NCI-H1417 (cell line): ENCODE measurements at places on chromosomes 3 and 15.

DNA sequence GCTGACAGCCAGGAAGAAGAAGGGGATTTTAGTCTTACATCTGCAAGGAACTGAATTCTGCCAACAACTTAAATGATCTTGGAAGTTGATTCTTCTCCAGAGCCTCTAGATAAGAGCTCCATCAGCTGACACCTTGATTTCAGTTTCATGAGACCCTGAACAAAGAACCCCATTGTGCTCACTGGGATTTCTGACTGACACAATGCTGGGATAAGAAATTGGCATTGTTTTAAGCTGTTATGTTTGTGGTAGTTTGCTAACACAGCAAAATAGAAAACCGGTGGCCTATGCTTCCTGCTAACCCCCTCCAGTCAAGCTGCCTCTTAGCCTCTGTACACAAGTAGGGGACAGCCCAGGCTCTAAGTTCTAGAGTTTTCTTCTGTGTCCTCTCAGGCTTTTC, 36.2 kb downstream of the MASP1 start:
- DNase-seq = no peak

DNA sequence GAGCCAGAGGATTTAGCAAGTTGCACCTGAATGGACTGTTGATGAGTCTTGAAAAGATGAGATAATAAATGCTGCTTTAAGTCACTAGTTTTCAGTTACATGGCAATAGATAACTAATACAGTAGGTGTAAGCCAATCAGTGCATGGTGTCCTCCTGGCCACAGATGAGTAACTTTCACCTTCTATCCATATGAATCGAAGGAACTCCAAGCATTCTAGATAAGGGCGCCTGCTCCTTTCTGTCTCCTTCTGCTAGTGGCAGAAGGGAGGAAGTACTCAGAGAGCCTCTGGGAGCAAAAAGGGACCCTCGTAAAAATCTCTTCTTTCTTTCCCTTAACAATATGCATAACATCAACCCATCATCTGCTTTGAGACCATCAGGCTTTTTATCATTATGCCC, 37.3 kb downstream of the TM6SF1 start:
- no peak for DNase-seq

DNA sequence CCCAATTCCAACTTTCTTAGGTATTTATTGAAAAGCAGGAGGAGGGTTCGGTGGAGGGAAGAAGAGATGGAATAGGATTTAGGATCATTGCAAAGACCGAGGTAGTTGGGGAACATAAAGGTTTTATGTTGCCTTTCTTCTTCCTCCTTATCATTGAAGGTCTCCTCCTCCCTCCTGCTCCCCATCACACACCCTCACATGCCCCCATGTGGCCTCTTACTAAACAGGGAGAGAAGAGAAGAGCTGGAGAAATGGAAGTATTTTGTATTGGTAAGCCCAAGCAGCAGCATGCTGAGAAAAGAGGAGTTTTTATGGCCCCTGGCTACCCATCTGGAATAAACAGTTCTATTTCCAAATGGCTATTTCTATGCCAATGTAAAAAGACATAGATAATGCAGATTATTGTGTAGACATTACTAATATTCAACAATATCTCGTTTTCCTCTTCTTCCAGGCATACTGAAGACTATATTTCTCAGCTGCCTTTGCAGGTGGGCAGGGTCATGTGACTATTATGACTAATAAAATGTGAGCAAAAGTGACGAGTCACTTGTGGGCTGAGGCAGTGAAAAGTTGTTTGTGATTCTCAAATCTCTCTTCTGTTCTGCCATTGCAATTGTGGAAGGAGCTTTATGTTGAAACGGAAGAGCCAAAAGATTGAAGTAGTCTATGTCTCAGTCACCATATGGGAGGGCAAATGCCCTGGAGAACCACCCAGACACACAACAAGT, 5.2 kb upstream of the GPR176 start:
- no peak for DNase-seq

DNA sequence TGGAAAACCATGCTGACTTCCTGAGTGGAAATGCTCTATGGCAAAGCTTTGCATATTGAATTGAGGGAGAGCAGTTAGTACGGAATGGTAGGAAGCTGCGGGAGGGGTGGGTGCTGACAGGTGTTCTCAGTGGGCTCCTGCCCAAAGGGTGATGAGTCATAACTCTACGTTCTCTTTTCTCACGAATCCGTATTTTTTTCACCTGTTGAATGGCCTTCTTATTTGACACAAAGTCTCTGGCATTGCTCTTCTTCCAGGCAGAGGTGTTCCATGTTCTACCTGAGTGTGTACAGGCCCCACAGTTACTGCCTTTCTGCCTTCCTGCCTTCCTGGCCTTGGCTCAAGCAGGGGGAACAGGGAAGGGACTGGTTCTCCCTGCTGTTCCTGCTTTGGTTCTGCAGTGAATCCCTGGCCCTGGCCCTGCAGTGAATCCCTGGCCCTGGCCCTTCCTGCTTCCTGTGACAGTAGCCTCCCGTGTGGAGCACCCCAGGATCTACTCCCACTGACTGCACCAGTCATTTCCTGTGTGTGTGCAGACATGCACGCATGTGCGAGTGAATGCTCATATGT, 31.9 kb downstream of the TRAK1 start:
- DNase-seq = no peak

GRCh38 chr3:150393745-150394144, 14.4 kb upstream of the TSC22D2 start:
- no peak for DNase-seq

DNA sequence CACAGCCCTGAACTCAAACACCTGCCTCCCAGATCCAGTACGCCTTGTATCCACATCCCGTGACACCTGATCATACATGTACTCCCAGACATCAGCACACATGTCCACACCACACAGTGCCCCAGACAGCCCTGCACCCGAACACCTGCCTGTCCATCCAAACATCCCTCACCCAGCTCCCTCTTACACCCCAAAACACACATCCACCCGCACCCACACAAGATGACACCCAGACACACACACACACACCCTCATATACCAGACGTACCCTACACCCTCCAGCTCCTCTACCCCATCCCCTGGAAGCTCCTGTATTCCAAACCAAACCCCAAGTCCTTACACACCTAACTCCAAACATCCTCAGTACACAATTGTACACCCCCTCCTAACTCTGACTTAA, 735 bp downstream of the CAMK1 start:
- DNase-seq = no peak
